ENCODE measurements at places on chromosomes 6 and 20.
A peak's percentile ranks its signal among the peaks of the same experiment; 100 is the strongest.

DNA sequence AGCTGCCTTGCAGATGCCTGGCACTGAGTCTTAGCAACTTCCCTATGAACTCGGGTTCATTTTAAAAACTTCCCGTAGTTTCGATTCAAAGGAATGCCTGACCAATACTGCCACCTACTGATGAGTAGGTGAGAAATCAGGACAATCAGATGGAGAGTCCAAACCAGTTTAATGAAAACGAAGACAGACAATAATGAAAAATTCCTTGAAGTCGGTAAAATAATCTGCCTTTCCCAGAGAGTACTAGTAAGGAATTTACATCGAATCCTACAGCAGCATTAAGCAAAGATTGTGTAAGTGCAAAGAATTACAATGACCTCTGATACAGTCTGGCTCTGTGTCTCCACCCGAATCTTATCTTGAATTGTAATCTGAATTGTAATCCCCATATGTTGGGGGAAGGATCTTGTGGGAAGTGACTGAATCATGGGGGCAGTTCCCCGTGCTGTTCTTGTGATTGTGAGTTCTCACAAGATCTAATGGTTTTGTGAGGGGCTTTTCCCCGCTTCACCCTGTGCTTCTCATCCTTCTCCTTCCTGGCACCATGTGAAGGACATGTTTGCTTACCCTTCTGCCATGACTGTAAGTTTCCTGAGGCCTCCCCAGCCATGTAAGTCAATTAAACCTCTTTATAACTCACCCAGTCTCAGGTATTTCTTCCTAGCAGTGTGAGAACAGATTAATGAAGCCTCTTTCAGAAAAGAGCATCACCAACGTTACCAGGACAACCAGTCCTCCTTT lies 134.4 kb downstream of the ARHGAP18 start:
- peak; percentile 4 for DNase-seq

DNA sequence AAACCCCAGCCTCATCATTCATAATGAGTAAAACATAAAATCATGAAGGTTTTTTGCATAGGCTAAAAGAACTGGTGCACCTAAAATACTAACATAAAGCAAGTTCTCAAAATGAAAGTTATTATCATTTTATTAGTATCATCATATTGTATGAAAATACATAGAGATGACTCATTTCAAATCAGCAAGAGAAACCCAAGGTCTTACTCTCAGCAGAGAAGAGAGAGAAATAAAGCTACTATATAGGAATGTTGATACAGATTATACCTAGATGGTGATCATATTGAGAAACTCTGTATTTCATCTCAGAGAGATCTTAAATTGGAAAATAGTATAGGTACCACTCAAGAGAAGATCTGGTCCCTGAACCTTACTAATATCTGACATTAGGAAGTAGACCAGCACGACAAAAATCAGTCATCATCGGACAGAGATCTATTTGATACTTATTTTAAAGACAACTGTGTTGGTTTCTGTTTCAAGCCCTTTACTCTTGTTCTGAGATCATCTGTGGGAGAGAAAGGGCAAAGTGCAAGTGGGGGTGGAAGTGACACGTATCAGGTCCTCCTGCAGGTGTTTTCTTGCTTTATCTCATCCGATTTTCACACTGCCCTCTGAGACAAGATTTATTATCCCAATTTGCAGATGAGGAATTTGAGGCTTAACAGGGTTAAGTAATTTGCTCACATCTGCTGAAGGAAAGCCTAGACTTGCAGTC lies 532.3 kb downstream of the MAFB start:
- no peak for DNase-seq

DNA sequence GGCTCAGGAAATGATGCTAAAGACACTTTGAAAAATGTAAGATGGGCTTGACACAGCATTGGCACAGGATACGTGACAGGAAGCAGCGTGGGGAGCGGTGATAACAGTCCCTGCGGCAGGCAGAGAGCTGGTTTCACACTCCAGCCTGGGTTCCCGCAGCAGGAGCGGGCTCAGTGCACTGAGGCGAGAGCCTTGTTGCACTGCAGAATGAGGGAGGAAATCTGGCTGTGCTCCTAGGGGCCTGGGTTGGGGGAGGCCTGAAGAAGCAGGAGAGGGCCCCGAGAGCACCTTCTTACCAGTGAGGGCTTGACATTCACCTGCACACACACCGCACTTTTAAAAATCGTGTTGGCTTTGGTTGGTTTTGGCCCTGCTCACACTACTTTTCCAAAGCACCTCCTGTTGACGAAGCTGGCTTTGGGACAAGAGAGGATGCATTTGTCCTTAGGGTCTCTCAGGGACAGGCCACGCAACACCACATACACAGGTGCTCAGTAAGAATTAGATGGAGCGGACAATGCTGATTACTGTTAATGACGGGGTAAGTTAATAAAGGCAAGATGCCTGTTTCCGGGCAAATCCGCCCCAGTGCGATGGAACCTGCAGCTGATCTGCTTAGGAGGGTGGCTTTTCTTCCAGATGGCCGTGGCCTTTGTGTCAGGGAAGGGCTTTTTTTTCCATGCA lies 49.4 kb upstream of the ARMC2 start:
- no peak for DNase-seq

- DNase-seq, result no peak
Observed at GRCh38 chr6:32589596-32590449, at the start of gene HLA-DRB1. Gene HLA-DRB1, minus strand, starts transcription at chr6:32589848. Its CDS starts 106 bp downstream, at chr6:32589742.

DNA sequence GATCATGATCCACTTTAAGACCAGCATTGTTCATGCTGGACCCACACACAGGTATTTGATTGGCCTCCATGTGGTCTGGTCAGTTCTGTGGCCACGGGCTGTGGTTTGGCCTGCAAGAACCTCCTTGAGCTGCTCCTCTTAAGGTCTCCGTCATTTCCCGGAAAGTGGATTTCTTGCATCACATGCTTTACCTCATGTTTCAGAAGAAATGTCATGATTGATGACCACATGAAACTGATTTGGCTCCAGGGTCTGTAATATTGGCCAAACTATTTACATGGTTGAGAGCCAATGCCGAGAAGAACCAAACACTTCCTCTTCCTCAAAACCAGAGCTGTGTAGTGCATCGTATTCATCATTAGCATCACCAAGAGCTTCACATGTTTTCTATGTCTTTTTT lies 13.2 kb upstream of the RSPH3 start:
- DNase-seq, result no peak

GRCh38 chr20:35576816-35577215 lies 34.9 kb downstream of the ERGIC3 start:
- DNase-seq, result no peak

GRCh38 chr6:31687321-31687720 lies 6.5 kb upstream of the LY6G5C start:
- DNase-seq, result no peak

DNA sequence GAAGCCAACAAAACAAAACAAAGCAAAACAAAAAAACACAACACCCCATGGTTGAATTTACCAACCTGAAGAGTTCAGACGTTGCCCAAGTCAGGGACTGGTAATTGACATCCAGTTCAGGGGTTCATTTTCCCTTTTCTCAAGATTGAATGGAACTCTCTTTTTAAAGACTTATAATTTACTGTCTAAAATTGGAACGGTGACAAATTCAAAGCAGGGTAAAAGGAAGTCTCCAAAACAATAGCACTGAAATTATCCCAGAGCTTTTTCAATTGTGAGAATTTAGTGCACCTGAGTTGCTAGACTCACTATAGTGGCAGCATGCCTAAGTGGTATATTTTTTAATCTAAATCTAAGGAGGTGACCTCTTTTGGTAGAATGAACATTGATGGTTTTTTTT lies 90.9 kb upstream of the PREP start:
- DNase-seq, result no peak

DNA sequence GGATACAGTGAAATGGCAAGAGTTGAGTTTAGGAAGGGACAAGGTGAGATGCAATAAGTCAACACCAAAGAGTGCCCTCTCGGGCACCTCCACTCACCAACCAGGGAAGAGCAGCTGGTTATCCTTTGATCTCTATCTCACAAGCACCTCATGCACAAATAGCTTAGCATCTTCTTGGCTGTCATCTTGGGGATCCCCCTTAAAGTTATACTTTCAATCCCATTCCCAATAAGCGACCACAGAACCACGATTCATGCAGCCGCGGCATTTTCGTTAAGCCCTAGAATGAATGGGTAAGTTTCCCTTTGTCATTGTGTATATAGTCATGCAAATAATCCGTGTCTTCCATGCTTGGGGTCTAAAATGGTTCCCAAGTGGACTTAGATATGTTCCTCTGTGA lies 73.5 kb downstream of the ADTRP start:
- no peak for DNase-seq
